ENCODE measurements at places on chromosomes 11 and 22. TPM values are rescaled to one million over a fixed set of nuclear protein-coding genes. Genes with fewer than 3 reads are reported as not detected.
A peak's percentile ranks its signal among the peaks of the same experiment; 100 is the strongest.

DNA sequence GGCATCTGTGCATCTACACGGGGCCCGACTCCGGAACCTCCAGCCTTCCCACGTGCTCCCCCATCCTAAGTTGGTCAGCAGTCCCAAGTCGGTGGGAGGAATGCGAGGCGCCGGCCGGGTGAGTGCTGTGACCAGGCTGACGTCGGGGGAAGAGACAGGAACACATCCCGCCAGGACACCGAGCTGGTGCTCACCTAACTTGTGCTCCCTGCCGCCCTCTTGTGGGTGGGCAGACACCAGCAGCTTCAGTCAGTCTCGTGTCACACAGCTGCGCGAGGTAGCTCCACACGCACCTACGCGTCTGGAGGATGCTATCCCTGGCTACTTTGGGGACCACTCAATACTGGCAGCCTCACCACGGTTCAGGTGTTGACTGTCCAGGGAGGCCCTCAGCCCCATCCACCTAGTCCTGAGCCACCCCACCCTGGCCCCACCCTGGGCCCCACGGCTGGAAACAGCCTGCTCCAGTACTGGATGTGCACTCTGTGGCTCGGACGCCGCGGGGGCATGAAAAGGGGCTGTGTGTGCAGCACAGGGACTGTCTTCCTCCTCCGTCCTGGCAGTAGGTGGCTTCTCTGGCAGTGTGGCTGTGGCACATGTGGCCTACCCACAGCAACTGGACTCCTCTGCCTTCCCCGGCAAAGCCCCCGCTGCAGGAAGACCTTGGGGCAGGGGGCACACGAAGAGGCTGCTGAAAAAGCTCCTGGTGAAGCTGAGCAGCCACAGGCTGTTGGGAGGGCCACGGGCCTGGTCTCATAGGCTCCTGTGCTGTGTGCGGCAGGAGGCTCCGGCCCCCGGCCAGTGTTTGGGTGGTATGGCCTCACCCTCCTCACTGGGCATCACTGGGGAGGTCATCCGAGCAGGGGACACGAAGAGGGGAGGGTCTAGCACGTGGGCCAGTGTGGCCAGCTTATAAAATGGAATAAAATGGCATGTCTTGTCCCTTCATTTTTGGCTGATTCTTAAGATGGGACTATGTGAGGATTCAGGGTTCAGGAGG lies 11.2 kb upstream of the BID start:
- DNase-seq: peak; percentile 24

DNA sequence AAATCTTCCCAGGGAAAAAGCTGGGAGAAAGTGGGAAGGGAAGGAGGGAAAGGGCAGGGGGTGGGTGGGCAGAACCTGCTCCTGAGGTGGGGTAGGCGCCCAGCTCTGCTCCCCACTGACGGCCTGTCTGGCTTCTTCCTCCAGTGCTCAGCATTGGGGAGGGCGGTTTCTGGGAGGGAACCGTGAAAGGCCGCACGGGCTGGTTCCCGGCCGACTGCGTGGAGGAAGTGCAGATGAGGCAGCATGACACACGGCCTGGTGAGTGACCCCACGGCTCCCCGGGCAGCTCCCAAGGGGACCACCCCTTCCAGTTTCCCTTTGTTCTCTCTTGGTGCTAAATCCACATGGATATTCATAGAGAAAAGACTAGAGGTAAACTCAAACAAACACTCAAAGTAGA lies 25.9 kb downstream of the SHANK3 start:
- DNase-seq: no peak

The TREH gene
- not detected for total RNA-seq

The ARHGAP42 gene
- total RNA-seq: 5.6 TPM
